ENCODE measurements at places on chromosomes 7 and 10.

DNA sequence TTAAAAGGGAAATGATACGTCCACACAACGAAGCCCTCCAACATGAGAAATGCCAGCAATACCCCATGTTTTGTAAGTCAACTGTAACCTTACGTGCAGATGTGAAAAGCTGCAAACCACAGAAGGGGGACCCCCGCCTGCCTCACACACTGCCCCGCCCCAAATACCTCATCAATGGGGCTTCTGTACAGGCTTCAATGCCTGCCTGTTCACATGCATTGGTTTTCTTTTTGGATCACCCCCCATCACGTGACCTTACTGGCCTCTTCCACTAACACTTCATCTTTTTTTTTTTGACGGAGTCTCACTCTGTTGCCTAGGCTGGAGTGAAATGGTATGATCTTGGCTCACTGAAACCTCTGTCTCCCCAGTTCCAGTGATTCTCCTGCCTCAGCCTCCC, 224.0 kb downstream of the TNS3 start:
- no peak for DNase-seq

GRCh38 chr10:55220975-55221374, 419.9 kb upstream of the PCDH15 start:
- DNase-seq = no peak

GRCh38 chr7:128160296-128160695, 80.8 kb upstream of the LEP start:
- no peak for DNase-seq

- DNase-seq = no peak
Observed at GRCh38 chr10:130137090-130137448, 878 bp downstream of the GLRX3 start.

GRCh38 chr10:12036073-12036655, 6.4 kb downstream of the UPF2 start:
- no peak for DNase-seq

DNA sequence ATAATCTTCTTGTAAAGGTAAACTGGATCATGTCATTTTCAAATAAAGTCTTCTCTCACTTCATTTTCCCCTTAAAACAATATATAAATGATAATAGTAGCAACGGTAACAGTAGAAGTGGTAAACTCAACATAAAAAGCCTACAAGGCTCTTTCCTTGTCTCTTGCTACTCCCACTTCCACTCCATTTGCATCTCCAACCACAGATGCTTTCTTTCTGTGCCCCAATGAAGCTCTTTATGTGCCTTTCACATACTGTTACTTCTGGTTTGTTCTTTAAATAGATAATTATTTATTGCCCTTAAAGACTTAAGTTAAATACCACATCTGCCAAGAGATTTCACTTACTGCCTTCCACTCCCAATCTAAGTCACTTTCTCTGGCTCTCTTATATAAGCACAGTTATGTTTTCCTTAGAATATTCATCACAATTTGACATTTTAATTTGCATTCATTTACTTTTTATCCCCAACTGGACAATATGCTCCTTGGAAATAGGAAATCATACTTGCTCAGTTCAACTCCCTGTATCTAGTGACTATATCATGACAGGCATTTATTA, 149.9 kb downstream of the CRPPA start:
- DNase-seq = no peak

Data from posterior cingulate gyrus (tissue), 11 donors.